ENCODE measurements at places on chromosomes 5 and 9. TPM values are rescaled to one million over a fixed set of nuclear protein-coding genes. Genes with fewer than 3 reads are reported as not detected.

DNA sequence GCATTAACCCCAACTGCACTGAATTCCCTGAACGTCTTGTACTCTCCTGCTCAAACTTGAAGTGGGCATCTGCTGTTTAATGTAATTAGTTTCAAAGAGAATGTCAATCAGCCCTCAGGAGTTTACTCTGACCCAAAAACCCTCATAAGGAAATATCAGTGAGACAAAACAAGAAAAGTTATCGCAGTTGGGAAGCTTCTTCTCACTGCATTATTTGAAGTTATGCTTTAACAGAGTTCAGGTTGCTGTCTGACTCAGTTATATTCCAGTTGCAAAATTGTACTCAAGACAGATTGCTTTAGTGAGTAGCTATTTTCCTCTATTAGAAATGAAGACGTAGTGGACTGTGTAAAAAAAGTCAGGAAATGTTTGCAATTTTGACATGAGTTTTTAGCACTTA lies 52.1 kb downstream of the PPIC start:
- DNase-seq: no peak

DNA sequence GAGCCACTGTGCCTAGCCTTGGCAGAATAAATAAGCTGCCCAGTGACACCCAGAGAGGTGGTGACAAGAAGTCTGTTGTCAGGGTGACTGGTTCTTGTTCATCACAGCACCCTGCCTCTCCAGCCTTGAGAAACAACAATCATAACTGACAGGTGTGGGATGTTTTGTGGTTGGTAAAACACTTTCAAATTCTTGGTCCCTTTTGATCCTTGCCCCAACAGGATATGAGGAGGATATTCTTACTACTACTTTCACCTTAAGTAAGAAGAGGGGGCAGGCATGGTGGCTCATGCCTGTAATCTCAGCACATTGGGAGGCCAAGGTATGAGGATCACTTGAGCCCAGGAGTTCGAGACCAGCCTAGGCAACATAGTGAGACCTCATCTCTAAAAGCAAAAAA lies 14.2 kb upstream of the FRRS1L start:
- no peak for DNase-seq

- no peak for DNase-seq
Observed at GRCh38 chr5:38719916-38720315, 125.9 kb upstream of the OSMR start.

DNA sequence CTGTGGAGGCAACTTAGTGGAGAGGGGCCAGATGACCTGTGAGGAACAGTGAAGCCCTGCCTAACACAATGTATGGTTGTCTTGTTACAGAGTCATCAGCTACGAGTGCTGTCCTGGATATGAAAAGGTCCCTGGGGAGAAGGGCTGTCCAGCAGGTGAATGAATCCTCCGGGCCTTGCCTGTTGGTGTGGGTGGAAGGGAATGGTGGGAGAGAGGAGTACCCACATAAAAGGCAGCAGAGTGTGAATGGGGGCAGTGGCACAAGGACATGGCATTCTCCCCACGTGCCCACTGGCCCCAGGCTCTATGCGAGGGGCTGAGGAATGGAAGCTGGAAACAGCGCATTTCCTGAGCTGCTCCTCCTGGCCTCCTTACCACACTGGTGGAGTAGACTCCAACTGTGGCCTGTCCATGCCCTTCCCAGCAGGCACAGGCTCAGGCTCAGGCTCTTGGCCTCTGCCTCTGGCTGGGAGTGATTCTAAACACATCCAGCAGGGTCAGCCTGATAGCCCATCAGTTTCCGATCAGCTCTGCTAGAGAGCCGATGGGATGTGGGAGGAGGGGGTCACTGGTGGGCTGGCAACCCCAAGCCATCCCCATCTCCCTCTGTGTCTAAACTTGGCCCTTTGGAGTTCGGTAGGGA lies 15.3 kb downstream of the TGFBI start:
- no peak for DNase-seq

GRCh38 chr9:116179568-116179967 lies 26.0 kb downstream of the PAPPA start:
- DNase-seq: no peak

DNA sequence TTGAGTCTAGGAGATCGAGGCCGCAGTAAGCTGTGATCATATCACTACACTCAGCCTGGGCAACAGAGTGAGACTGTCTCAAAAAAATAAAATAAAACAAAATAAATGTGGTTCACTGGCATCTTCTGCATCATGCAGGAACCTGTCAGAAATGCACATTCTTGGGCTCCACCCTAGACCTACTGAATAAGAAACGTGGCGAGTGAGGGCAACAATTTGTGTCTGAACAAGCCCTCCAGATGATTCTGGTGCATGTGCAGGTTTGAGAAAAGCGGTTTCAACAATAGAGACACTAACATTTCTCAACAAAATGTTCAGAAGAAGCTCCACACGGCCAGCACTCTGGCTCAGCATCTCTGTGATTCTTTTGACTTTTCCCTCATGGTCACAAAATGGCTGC lies 42.8 kb upstream of the CPEB4 start:
- DNase-seq: no peak

GRCh38 chr5:144183254-144183889 lies 12.7 kb downstream of the KCTD16 start:
- peak; percentile 54 for DNase-seq

- no peak for DNase-seq
Observed at GRCh38 chr5:177306674-177307543, 3.3 kb downstream of the PRELID1 start.

- DNase-seq: no peak
Observed at GRCh38 chr5:29896646-29897045, 1296.8 kb upstream of the CDH6 start.

GRCh38 chr5:102589661-102590060 lies 90.9 kb upstream of the SLCO6A1 start:
- no peak for DNase-seq

DNA sequence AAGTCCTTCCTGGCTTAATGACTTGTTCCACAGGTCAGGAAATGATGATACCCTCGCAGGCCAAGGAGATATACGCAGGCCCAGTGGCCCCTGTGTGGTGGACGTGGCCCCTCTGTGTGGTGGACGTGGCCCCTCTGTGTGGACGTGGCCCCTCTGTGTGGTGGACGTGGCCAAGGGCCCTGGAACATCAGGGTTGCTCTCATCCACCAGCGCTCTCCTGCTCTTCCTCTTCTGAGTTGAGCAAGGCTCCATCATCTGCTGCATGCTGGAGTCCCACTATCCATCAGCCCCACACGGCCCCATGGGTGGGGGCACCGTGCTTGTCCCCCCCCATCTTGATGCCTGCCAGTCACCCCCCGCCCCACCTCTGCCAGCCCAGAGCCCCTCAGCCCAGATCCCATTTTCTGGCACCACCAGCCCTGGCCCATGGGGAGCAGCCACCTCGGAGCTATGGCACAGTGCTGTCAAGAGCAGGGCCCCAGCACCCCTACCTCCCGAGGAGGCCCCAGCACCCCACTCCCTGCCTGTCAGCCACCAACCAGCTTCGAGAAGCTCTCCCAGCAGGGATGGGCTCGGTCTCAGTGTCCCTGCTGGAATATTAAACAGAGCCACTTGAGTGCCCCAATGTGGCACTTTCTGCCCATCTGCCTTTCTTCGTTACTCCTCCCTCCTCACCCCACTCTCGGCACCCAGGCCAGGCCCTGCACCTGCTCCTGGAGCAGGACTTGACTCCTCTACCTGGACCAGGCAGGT lies 8.1 kb downstream of the LRRC14B start:
- no peak for DNase-seq

DNA sequence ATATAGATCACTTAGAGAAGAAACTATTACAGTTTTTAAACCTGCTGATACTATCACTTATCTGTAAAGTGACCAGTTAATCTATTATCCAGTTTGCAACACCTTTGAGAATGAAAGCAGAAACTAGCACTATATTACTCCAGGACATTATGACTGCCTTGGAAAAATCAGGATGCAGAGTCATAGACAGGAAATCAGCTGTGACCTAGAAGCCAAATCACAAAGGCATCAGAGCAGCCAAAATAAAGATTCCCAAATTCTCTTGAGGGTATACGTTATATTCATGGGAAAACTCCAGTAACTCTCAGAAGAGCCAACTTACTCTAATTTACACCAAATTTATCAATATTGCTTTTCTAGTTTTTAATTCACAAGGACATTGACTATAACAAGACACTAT lies 49.9 kb downstream of the CDO1 start:
- no peak for DNase-seq

GRCh38 chr5:76851728-76852369 lies 2.0 kb downstream of the S100Z start:
- DNase-seq: no peak

DNA sequence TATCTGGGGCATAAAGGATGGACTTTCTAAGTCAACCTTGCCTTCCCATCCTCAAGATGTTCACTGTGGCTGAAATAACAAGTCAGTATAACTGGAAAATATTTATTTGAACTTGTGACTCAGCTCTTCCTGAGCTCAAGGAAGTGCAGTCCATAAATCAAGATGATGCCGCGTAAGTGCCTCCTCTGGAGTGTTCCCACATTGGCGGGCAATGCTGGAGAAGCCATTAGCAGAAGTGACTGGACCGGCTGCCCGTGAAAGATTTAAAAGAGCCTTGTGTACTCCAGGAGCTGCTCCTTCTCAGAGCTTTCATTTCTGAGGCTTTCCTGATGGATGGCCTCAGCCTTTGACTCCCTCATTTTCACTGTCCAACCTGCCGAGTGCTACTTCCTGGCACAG lies 17.4 kb downstream of the TMOD1 start:
- DNase-seq: peak; percentile 79

- DNase-seq: no peak
Observed at GRCh38 chr5:141628175-141628788, 8.4 kb downstream of the HDAC3 start.

GRCh38 chr9:6076851-6077250 lies 61.4 kb upstream of the RANBP6 start:
- DNase-seq: no peak

DNA sequence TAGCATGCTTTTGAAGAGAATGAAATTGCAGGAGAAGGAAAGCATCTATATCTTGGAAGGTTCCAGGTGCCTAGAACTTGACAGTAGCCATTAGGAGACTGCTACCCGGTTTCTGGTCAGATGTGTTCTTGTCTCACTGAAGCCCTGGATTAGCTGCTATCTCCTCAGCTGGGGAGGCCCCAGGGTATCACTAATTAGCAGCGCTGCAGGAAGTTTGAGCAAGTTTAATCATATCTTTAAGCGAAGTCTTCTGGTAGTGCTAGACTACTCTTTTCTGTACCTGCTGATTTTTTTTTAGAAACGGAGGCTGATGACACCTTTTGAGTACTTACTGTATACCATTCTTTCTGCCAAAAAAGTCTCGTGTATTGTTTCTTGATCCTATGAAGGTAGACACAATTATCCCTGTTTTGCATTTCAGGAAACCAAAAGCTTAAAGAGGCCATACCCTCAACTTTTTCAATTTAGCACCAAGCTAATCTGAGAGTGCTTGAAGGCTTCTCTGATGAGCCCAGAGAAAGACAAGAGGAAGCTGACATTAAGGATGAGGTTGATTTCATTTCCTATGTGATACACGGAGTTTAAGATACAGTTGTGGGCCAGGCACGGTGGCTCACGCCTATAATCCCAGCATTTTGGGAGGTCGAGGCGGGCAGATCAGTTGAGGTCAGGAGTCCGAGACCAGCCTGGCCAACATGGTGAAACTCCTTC lies 201.3 kb downstream of the ARHGAP26 start:
- no peak for DNase-seq

GRCh38 chr9:68690088-68690487 lies 15.0 kb upstream of the PIP5K1B start:
- DNase-seq: no peak

- DNase-seq: no peak
Observed at GRCh38 chr5:167219298-167219697, 1072.1 kb upstream of the WWC1 start.

GRCh38 chr5:73338256-73339050 lies 110.1 kb downstream of the FOXD1 start:
- DNase-seq: no peak

GRCh38 chr9:101307051-101307450 lies 77.8 kb downstream of the BAAT start:
- no peak for DNase-seq

- DNase-seq: no peak
Observed at GRCh38 chr9:130713286-130713960, 19.8 kb downstream of the EXOSC2 start.

GRCh38 chr5:142012186-142012785 lies 541 bp downstream of the GNPDA1 start:
- DNase-seq: peak; percentile 46

- no peak for DNase-seq
Observed at GRCh38 chr5:55908804-55909203, 57.6 kb downstream of the IL31RA start.

DNA sequence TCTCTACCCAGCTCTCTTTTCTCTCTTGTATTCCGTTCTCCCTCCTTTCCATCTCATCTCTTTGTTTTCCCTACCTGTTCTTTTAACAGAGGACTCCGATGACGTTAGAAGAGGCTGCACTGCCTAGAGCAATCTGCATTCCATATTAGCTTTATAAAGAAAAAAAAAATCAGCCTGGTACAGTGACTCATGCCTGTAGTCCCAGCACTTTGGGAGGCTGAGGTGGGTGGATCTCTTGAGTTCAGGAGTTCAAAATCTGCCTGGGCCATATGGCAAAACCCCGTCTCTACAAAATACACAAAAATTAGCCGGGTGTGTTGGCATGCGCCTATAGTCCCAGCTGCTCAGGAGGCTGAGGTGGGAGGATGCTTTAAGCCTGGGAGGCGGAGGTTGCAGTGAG lies 49.0 kb downstream of the DAPK1 start:
- no peak for DNase-seq

DNA sequence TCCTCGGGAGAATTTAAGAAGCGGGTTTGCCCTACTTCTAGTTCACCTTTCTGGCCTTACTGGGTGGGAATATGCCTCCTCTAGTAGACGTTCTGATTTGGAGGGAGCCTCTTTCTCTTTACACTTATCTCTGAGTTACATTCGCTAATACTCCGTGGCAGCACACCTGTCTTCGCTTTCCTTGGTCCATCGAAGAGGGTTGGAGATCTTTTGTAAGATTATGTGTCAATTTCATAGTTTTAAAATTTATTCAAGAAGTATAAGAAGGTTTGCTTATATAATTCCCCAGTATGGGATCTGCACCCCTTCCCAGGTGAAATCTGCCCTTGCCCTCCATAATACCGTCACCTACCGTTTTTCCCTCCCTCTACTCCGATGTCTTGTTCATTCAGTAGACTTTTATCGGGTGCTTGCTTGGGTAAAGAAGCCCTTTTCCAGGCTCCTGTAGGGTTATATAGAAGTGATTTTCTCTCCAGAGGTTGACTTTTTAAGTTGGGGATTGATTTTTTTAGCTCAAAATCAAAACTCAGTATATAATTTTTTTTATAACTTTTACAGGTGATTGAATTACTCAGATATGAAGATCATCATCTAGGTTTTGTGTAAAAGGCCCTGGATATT lies 1.1 kb downstream of the GPBP1 start:
- no peak for DNase-seq

GRCh38 chr5:123610209-123610608 lies 98.2 kb downstream of the CSNK1G3 start:
- no peak for DNase-seq

The JAKMIP2 gene
- polyA plus RNA-seq: not detected

The LAMC3 gene
- 1.5 TPM for polyA plus RNA-seq

The PRLR gene
- not detected for polyA plus RNA-seq

The LCN1 gene
- polyA plus RNA-seq: not detected

The AK8 gene
- polyA plus RNA-seq: 0.63 TPM

The MAP3K1 gene
- polyA plus RNA-seq: 2.1 TPM

The ANKRA2 gene
- polyA plus RNA-seq: 10.7 TPM

The CENPK gene
- 72.7 TPM for polyA plus RNA-seq

The FCHSD1 gene
- polyA plus RNA-seq: 10.1 TPM

The KIF12 gene
- polyA plus RNA-seq: 5.2 TPM

The SNAPC4 gene
- polyA plus RNA-seq: 10.3 TPM

The PCDHB6 gene
- polyA plus RNA-seq: 1.0 TPM

The NOXA1 gene
- 1.5 TPM for polyA plus RNA-seq

The SLC44A1 gene
- polyA plus RNA-seq: 33.0 TPM

The SLC6A7 gene
- not detected for polyA plus RNA-seq

The SLC46A2 gene
- not detected for polyA plus RNA-seq

The SLC36A3 gene
- polyA plus RNA-seq: not detected

The ENTR1 gene
- 66.7 TPM for polyA plus RNA-seq

Measured in A549 (cell line).